ENCODE measurements at places on chromosomes 16 and 17.

DNA sequence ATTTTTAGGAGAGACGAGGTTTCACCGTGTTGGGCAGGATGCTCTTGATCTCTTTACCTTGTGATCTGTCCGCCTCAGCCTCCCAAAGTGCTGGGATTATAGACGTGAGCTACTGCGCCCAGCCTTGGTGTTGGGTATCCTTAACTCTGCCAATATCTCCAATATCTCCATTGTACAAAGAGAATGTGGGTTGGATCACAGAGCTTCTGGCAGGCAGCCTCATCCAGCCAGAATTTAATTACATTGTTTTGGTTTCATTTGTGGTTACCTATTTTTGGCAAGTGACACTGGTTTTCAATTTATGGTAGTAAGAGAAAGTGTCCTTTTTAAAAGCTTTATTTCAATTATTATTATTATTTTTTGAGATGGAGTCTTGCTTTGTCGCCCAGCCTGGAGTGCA is 14.0 kb upstream of the RFWD3 start:
- no peak for DNase-seq

DNA sequence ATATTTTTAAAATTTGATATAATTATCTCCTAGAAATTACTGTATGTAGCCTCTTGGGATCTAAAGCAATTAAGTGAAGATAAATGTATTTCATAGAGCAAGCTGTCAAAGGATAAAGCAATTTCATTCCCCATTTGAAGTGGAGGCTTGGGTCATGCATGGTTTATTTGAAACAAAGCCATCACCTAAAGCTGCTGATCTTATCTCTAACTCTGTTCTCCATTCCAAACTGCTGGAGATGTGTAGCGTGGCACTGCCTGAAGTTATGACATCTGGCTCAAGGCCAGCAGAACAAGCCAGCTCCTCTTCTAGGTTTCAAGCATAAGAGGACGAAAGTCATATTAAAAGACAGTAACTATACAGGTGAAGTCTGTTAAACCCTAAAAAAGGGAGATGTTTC is 83.9 kb downstream of the HIC1 start:
- peak; percentile 91 for DNase-seq

DNA sequence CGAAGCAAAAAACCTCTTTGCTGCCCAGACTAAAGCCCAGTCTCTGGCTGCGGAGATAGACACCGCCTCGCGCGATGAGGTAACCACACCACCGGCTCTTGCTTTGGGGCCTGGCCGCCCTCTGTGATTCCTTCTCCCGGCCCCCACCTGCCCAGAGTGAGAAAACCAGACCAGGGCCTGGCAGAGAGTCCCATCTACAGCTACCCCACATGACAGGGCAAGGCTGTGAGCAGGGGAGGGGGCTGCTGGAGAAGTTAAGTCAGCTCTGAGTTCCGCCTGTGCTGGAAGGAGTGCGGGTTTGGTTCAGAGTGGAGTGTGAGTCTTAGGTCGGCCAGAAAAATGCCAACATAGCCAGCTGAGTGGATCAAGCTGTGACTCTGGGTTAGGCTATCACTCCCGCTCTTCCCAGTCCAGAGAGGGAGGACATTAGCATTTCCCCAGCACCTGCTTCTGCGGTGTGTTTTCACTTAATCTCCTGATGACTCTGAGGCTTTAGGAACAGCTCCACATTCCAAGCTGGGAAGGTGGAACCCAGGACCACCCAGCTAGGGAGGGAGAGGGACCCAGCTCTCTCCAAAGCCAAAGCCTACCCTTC is 139.0 kb downstream of the RAB11FIP4 start:
- no peak for DNase-seq

DNA sequence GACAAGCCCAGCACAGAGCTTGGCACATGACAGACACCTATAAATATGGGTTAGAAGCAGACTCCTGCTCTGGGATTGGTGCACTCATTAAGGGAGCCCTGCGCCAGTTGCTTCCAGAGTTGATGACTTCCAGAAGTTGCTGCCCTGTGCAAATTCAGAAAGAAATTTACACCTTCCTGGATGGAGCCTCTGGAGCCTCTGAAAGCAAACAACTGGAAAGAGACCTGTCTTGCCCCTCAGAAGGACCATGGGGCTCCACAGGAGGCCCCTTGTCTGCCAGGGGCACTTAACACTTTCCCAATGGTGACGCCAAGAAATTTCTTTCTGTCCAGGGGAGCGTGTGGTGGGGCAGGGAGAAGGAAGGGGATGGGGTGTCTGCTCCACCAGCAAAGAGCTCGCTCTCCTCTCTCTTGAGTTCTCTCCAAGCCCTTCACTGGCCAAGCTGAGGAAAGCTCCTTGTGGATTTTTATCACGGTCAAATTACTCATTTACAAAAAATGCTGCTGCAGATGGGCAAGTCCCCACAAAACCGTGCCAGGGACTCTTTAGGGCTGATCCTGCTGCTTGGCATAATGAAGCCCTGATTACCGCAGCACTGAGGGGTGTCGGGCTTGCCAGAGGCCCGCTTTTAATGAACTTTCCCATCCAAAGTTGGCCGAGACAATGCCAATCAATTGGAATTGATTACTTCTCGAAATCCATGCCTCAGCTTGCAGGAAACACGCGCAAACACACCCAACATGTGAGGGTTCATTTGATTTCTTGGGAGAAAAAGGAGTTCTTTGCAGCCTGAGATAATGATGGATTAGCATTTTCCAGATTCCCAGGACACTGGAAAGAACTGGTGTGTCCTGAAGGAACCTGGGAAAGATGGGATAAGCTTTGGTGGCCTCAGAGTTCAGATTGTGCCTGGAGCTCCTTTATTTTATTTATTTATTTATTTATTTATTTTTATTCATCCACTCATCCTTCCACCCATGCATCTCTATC is 583.6 kb upstream of the CDH5 start:
- no peak for DNase-seq

DNA sequence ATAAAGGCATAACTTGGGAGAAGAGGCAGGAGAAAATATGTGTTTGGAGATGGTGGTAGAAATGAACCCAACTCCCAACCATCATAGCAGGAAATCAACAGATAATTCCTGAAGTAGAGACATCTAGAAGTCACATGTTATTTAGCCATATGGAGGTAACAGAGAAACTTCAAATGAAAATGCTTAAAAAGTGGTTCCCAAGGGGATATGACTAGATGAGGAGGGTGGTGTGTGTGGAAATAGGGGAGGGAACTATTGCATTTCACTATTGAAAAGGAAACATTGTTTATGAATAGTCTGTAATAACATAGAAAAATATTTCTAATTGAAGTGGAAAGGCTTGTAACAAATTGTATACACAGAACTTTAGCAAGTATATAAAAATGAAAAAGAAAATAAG is 412.0 kb downstream of the SHISA9 start:
- no peak for DNase-seq

DNA sequence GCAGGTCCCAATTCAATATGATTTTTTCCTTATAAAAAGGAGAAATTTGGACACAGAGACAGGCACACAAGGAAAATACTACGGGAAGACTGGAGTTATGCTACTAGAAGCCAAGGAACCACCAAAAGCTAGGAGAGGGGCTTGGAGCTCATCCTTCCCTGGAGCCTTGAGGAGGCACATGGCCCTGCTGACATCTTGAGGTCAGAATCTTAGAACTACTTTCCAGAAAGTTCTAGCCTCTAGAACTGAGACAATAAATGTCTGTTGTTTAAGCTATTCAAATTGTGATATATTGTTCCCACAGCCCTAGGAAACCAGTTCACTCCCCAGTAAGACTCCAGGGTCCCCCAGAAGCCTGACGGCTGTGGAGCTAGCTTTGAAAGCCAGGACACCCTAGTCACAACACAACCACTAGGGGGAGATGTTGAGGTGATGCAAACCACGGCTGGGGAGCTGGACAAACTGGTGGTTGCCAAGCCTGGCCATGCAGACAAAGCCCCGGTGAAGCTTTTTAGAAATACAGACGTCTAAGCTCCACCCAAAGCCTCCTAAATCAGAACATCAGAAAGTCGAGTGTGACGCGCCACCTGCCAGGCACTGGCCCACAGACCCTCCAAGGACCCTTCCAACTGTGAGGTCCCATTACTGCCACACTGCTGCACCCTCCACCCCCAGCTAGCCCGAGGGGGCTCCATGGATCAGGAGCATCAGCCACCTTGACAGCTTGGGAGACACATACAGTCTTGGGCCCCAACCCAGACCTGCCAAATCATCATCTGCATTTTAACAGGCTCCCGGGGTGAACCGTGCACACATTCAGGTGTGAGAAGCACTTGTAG is 106.4 kb downstream of the SLC39A11 start:
- peak; percentile 36 for DNase-seq

- DNase-seq, result no peak
Measured at GRCh38 chr16:4257646-4258556, 14.9 kb downstream of the TFAP4 start.

GRCh38 chr17:41910701-41911391 is 7.9 kb downstream of the ACLY start:
- no peak for DNase-seq

GRCh38 chr16:17921357-17921978 is 415.1 kb downstream of the NPIPA8 start:
- DNase-seq, result peak; percentile 18

DNA sequence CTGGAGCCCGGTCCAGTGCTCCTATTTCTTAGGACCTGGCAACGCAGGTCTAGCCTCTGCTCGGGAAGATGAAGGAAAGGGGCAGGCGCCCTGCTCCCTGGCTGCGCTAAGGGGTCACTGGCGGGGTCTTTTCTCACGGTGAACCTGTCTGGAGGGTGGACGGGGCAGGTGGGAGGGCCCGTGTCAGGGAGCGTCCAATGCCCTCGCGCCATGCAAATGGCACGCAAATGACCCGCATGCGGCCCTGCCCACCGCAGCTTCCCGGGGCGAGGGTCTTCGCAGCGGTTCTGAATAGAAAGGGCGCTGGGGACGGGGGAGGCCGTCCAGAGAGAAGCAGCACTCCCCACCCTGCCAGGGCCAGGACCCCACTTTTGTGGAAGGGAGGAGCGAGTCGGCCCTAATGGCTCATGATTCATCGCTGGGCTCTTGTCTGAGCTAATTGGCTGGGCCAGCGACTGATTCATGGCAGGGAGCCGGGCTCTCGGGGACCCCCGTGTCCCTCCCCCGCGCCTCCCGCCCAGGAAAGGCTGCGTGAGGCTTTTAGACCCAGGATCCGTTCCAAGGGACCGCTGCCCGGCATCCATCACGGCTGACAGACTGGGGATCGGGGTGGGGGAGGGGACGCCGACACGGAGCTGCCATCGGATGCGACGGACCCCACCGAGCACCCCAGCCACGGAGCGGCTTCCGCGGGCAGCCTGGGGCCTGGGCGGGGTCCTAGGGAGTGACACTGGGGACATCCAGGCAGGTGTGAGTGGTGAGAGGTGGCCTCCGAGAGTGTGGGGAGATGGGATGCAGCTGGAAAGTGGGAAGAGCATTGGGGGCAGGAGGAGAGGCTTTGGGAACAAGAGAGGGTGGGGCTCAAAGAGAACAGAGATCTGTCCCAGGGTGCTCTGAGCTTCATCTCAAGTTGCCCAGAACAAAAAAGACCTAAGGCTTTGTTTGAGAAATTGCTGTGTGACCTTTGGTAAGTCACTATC is 25.0 kb upstream of the NGFR start:
- no peak for DNase-seq

DNA sequence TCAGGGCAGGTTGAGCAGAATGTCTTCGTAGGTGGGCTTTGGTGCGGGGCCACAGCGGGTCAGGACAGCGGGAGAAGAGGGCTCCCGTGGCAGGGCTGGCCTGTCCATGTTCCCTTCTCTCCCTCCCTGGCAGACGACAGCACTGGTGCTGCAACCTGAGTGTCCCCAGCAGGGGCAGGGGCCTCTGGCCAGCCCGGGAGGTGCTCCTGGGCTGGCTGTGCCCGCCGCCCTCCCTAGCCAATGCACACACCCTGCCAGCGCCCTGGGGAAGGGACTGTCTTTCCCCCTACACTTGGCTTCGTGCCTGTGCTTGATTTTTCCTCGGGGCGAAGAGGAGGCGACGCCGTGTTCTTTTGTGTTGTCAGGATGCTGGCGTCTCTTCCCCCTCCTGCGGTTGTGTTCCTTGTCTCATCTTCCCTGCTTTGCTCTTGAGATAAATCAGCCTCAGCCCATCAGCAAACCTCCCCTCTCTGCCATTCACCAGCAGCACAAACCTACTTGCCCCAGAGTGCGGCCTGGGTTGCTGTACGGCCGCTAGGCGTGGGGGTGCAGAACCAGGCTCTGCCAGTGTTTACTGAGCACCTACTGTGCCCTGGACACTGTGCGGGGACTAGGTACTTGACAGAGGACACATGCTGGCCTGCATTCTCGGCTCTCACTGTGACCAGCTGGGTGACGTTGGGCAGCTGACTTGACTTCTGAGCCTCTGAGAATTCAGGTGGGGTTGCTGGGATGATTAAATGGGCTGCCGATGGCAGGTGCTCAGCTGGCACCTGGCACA is 237.3 kb upstream of the CIBAR2 start:
- DNase-seq, result peak; percentile 59

- no peak for DNase-seq
Measured at GRCh38 chr16:14958970-14959369, 15.9 kb upstream of the PDXDC1 start.

- DNase-seq, result no peak
Measured at GRCh38 chr17:77228241-77228752, 87.5 kb downstream of the SEC14L1 start.

DNA sequence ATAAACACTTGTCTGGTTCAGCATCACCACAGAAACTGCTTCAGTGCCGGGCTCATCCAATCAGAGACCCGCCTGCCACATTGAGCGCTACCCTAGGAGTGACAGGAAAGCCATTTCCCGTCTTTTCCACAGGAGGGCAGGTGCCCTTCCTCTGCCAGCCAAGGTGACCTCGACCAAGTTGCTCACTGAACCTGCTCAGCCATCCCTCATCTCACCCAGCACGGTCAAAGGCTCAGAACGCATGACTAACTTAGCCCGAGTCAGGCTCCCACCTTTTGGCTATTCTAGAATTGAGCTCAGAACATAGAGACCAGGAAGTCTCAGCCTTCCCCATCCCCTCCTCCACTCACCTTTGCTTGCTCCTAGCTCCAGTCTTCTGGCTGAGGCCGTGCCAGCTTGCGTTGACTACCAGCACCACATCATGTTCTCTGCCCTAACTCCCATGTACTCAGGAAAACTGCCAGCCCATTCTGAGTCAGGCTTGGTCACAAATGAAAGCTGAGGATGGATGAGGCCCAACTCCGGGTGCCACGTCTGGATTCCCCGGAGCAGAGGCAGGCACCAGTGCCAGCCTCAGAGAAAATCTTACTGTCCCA is 15.6 kb downstream of the MRPS23 start:
- peak; percentile 33 for DNase-seq

- no peak for DNase-seq
Measured at GRCh38 chr17:79555543-79555942, 55.3 kb downstream of the RBFOX3 start.

- peak; percentile 10 for DNase-seq
Measured at GRCh38 chr17:6069539-6070429, at the start of gene WSCD1. TSS of gene WSCD1 (plus strand) at chr17:6070379. CDS start at chr17:6080659, 10,280 bp downstream.
